ENCODE measurements at places on chromosomes 13 and 19. TPM values are rescaled to one million over a fixed set of nuclear protein-coding genes. Genes with fewer than 3 reads are reported as not detected.

Gene NPAS1
- total RNA-seq = 5.9 TPM

Gene CEACAM4
- not detected for total RNA-seq

Gene SIGLEC14
- under 0.01 TPM for total RNA-seq

Gene MADCAM1
- 0.74 TPM for total RNA-seq

Gene SMIM24
- total RNA-seq = 0.25 TPM

Gene ZNF726
- total RNA-seq = 7.6 TPM

Gene ONECUT3
- not detected for total RNA-seq

Gene ATP4A
- 0.25 TPM for total RNA-seq

Gene FIZ1
- total RNA-seq = 3.2 TPM

Gene TMEM150B
- total RNA-seq = not detected

Gene ENOX1
- total RNA-seq = 29.7 TPM

Gene ZNF540
- total RNA-seq = 16.2 TPM

Gene MEF2B
- not detected for total RNA-seq
